Activated T-helper 1 cell treated with anti-CD3 and anti-CD28 coated beads, Interleukin-2, amount 50 U/mL, for 16 hours (primary cell): ENCODE measurements at places on chromosomes 4 and X.

DNA sequence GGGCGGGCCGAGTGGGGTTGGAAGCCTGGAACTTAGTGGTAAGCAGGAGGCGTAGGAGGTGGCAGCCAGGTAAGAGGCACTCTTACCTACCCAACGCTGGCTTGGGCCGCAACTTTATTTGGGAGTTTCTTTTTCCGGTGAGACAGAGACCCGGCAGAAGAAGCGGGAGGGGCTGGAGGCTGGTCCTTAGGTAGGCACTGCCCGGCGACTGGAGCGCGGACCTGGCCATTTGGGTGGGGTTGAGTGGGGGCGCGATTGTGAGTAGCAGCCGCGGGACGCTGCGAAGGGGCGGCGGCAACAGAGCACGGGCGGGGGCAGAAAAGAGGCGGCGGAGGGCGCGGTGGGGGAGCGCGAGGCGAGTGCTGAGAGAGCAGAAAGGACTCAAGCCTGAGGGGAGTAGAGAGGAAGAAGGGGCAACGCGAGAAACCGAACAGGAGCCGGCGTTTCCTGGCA is 334 bp upstream of the POU4F2 start:
- no peak for DNase-seq

- no peak for DNase-seq
Measured at GRCh38 chrX:52933976-52934703, 24.2 kb downstream of the FAM156A start.

DNA sequence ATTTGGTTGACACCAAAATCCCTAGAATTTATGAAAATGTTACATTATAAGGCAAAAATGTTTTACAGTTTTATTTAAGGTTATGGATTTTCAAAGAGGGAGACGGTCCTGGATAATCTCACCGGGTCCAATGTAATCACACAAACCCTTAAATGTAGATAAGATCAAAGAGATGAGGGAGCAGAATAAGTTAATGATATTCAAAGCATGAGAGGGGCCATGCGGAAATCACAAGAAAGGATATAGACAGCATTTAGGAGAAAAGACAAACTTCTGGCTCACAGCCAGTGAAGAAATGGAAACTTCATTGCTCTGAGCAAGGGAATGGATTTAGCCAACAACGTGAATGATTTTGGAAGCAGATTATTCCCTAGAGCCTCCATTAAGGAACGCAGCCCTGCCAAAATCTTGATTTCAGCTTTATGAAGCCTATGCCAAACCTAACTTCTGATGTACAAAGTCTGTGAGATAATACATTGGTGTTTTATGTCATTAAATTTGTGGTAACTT is 684.4 kb upstream of the GNPDA2 start:
- DNase-seq: no peak

GRCh38 chrX:14607446-14607985 is 78.2 kb downstream of the GLRA2 start:
- DNase-seq: no peak

GRCh38 chrX:153297376-153297775 is 24.2 kb downstream of the PNMA6F start:
- DNase-seq: no peak

GRCh38 chr4:75786938-75787337 is 62.6 kb downstream of the USO1 start:
- no peak for DNase-seq

DNA sequence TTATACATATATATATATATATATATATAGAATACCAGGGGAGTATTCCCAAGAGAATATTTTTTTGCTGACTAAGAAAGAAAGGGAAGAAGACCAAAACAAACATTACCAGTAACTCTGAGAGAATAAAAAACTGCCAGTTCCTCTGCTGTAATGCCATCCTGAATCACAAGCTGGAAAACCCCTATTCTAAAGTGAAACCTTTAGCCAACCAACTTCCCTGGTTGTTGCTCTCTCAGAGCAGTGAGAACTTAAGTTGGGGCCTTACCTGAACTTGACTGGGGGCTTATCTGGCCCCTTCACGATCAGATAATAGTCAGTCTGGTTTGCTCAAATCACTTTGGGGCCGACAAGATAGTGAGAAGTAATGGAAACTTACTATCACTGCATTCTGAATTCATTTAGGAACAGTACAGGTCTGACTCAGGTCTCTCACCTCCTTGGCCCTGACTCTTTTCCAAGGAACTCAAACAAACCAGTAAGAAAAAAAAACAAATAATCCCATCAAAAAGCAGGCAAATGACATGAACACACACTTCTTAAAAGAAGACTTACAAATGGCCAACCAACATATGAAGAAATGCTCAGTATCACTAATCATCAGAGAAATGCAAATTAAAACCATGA is 62.5 kb downstream of the CD40LG start:
- no peak for DNase-seq

DNA sequence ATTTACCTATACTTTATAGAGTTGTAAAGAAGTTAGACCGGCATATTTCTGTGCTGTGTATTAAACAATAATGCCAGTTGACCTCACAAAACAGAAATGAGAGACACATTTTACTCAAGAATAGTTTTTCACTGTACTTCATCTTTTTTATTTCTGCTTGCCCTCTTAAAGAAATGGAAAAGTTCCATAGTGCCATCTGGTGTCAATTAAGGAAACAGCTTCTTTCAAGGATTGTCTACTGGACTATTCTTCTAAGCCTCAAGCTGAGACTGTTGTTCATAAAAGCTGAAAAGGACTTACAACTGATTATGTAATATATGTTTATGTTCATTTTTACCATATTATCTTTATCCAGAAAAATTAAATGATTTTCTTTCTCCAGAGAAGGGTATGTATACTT is 1523.7 kb downstream of the ARAP2 start:
- DNase-seq: no peak
